ENCODE measurements at places on chromosomes 16 and 17.

DNA sequence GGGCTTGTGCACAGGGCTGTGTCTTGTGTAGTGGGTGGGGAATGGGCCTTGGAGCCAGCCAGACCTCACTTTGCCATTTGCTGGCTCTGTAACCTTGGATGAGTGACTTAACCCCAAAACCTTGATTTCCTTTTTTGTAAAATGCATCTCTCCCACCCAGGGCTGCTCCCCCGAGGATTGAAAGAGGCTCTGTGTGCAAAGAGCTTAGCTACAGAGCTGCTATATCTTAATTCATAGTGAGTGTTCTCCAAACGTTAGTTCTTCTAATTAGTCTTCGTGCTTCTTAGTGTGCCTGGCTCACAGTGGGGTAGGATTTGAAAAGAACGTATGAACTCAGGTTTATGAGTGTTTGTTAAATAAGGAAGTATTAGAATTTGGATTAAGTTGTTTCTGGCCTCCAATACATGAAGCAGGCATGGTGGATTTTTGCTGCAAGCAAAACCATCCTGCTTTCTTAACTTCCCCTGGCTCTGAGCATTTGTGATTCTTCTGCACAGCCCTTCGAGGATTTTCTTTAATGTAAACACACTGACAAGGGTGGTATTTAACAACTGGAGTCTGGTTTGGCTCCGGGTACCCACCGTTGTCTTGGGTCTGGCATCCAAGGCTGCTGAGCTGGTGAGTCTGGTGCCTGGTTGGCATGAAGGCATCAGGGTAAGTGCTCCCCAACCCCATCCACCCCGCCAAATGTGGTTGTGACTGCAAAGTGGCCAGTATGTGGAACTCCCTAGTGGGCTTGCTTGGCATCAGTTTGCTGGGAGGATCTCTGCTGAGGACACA, 29.7 kb downstream of the KSR1 start:
- DNase-seq = no peak

DNA sequence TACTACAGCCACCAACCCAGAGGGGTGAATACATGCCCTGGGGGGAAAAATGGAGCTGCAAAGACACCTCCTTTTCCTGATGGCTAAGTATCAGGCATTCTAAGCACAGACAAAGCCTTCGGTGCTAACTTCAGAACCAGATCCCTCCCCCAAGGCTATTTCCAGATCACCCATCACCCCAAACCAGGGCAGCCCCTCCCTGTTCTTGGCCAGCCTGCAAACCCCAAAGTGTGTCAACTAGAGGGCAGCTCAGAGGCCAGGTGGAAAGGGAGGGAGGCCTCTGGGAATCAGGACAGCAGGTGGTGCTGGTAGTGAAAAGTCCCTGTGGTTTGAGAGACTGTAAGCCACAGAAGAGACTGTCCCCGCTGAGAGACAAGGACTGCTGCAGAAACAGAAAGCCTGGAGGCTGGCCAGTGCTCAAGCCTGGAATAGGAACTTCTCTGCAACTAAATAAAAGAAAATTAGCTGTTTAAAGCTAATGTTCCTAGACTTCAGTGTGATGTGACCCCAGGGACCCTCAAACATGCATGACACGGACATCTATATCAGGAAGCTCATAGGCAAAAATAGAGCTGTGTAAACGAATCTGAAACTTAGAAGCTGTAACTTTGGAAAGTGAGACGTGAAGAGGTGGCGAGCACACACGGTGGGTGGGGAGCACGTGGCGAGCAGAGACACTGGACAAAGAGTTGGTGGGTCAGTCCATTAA, 9.1 kb downstream of the TUBG1 start:
- no peak for DNase-seq

DNA sequence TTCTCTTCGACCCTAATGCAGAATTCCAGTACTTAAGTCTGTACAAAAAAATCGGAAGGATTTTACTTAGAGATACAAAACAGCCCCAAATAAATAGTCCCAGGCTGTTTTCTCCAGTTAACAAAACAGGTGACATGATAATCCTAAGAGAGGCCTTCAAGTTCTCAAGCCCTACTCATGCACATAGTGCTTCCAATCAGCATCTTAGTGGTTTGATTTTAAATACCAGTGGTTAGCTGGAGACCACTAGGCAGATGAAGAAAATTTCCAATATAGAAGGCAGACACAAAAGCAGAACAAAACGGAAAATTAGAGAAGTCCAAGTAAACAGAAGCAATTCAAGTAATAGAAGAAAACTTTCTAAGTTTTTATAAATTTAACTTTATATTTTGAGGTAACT, 5.2 kb upstream of the OR4D2 start:
- no peak for DNase-seq

DNA sequence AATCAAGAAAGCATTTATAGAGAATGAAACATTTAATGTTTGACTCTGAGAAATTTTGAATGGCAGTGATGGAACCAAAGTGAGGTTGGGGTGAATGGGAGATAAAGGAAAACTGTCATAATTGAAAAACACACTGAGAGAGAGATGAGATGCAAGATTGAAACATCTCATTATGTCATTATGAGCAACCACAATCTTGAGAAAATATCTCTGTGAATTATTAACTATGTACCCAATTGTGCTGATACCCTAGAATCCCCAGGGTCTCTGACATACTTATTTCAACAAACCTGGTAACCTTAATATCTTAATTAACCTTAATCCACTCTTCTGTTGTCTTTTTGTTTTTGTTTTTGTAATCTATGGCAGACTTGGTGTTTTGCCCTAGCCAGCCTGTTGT, 143.5 kb upstream of the HLF start:
- DNase-seq = no peak

DNA sequence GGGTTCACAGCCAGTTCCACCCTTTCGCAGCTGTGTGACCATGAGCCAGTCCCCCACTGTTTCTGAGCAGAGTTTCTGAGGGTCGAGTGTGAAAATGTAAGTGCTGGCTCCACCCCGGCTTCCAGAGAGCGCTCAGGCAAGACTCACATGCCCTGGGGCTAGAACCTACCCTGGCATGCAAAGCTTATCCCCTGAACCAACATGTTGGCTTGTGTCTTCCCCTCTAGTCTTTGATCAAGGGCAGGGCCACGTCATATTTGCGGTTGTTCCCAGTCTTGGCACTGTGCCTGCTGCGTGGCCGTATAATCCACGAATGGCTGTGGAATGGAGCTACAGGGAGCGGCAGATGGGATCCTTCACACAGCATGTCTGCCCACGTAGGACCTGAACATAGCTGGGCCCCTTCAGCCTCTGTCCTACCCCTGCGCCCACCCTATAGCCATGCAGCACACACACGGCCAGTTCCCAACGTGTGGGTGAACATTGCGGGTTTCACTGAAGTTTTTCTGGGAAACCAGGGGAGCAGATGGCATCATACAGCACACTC, 84.8 kb downstream of the MRM1 start:
- DNase-seq = no peak

GRCh38 chr17:79633993-79634813, 23.4 kb upstream of the RBFOX3 start:
- peak; percentile 44 for DNase-seq

DNA sequence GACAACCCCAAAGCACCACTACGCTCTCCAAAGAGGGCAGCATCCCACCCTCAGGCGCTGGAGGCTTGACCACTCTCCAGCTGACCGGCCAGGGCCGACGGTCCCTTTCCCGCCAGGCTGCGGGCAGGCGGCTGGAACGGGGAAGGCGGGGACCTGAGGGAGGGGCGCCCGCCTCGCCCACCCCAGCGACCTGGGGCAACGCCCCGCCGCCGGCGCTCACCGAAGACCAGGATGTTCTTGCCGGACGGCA, 431 bp downstream of the DYNC1LI2 start:
- DNase-seq = no peak

DNA sequence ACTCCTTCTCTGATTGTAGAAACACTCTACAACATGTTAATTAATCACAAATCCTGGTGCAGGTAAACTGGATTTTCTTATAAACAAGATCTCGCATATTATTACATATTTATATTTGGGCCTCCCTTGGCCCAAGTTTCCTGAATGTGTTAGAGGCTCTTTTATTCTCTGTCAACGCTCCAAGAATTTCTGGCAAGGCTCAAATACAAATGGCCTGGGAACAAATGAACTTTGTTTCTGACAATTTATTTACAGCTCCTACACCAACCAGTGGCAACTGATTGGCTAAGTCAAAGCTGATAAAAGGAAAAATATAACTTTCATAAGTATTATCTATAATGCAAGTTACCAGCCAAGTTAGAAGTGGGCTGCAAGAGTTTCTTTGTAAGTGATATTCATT, 64.9 kb upstream of the CORO6 start:
- no peak for DNase-seq

- no peak for DNase-seq
Measured at GRCh38 chr17:40153603-40154236, 13.4 kb downstream of the CASC3 start.

- DNase-seq = no peak
Measured at GRCh38 chr16:15594711-15595320, 48.1 kb downstream of the MARF1 start.

DNA sequence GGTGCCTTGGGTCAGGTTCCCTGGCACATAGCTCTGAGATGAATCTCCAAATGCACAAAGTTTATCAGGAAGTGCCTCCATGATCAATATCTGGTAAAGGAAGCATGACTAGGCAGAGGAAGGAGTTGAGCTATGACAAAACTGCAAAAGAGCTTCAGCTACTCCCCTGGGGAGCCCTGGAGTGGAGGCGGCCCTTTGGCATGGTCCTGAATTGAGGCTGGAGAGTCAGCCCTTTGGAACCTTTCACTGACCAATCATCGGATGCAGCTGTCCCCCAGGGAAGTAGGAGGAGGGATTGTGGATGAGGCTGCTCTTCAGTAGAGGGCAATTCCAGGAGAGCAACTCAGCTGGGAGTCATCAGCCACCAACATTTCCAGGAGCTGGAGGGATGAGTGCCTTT, 46.1 kb upstream of the NLRP1 start:
- DNase-seq = no peak

GRCh38 chr16:59260892-59261291, 526.8 kb upstream of the GOT2 start:
- no peak for DNase-seq

GRCh38 chr16:6095414-6095813, 997.8 kb upstream of the EEF2KMT start:
- DNase-seq = no peak

DNA sequence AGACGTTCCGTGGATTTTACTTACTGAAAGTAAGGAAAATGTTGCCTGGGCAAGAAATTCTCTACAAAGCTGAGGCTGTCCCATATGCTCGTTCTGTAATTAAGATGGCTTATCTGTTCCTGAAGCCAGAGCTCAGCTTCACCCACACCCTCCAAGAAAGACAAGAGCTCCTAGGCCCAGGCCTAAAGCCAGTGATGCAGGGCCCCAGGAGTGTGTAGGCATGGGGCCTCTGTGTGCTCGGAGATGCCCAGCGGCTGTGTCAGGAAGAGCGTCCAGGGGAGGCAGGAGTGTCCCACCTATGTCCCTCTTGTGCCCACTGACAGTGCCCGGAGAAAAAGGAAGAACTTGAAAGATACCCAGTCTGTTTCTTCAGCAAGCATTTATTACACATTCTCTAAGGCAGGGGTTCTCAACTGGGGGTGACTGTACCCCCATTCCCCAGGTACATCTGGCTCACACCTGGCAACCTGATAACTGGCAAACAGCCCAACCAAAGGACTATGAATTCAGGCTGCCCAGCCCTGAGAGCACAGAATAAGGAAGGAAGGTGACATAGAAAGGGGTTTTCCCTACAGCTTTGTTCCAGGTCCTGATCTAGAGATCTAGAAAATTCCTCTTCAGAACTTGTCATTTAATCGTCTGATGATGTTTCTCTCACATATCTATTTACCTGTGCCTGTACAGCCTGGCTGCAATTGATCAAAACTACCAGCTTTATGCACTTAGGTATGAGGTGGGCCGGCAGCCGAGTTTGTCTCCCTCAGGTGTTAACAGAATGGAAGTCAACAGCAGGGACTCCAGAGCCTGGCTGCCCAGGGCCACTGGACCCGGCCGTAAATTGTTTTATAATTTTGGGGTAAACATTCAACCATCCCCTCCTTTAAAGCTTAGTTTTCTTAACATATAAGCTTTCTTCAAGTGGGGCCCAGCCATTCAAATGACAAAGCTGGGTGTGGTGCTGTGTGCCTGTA, 12.0 kb downstream of the SNN start:
- DNase-seq = no peak

DNA sequence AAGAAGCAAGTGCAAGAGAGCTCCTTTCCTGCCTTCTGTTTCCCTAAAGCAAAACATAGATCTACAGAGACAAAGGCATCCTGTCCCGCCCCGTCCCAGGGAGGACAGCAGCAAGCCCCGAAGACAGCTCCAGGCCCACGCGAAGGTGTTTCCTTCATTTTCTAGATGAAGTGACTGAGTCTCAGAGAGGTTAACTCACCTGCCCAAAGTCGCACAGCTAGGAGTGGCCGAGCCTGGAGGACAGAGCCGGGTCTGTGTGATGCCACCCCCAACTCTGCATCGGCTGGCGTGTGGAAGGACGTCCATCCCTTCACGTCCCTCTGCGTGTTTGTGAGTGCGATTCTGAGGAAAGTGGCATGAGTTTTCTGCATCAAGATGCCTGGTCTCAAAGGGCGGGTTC, 187.2 kb upstream of the CHMP6 start:
- no peak for DNase-seq

DNA sequence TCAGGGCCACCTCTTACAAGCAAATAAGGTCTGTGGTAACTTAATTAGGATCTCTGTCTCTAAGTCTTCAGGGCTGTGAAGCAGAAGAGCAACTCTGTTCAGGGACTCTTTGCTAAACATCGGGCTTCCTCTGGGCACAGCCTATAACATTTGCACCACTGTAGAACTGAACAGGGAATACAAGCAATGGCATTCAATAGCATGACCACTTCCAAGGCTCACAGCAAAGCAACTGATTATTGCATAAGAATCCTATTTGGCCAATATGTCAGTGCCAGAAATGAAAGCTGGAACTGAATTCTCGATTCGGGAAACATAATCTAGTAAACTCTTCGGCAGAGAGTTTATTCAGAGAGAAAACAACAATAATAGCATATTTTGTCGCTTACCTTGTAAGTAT, 92.2 kb upstream of the AMZ2 start:
- no peak for DNase-seq

GRCh38 chr17:3895354-3895753, 2.5 kb upstream of the CAMKK1 start:
- no peak for DNase-seq

DNA sequence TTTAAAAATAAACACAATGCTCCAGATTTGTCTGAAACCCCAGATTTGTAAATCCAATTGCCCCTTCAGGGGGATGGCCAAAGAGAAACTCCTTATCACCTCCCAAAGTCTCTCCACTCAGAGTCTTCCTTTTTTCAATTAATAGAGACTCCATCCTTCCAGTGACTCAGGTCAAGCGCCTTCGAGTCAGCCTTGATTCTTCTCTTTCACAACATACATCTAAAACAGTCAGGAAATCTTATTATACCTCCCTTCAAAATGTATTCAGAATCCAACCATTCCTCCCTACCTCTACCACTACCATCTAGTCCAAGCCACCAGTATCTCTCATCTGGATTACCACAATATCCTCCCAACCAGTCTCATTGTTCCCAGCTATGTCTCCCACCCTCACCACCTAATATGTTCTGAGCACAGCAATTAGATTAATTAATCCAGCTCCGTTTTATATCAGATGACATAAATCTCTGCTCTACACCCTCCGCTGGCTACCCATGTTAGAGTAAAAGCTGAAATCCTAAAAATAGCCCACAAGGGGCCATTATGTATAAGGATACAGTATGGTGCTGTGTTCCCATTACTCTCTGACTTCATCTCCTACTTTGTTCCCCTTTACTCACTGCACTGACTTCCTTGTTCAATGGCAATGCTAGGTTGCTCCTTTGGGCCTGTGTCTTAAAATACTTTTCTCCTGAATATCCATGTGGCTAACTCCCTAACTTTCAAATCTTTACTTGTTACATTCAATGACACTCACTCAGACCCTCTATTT, 11.8 kb downstream of the SIAH1 start:
- DNase-seq = no peak
